ENCODE measurements at places on chromosomes 3 and 15.

DNA sequence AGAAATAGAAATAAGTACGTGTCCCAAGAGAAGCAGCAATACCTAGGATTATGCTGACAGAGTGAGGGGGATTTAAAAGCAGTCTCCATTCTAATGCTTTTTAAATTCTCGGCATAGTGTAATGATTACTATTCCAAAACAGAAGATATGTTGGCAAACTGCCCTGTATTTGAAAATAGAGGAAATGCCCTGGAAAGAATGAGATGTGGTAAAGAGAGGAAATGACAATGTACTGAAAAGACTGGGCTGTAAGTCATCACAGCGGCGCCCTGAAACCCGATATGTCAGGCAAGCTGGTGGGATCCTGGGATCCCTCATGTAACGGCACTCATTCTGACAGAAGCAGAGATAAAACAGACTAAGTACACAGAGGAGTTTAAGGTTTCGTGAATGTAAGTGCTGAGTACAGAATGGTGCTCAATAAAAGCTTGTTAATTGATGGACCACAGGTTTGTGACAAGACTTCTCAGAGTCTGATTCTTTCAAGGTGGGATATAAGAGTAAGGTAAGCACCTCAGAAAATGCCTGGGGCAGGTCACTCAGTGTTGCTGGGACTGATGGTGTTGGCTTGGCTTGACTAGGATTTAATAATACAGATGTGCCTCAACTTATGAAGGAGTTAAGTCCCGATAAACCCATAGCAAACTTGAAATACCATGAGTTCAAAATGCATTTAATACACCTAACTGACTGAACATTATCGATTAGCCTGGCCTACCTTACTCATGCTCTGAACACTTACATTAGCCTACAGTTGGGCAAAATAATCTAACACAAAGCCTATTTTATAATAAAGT is 91.4 kb downstream of the NFKBIZ start:
- no peak for DNase-seq

- DNase-seq, result no peak
Observed at GRCh38 chr3:157123621-157124020, 36.3 kb downstream of the CCNL1 start.

DNA sequence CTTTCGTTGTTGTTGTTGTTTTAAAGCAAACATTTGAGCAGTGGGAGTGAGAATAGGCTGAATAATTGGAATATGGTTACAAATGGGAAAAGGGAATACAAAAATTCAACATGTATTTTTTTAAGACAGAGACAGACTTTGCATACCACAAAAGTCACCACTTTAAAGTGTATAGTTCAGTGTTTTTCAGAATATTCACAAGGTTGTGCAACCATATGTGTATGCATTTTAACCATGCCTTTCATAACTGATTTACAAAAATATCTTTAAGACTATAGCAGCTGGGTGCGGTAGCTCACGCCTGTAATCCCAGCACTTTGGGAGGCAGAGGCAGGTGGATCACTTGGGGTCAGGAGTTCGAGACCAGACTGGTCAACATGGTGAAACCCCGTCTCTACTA is 41.3 kb downstream of the EHHADH start:
- DNase-seq, result no peak

GRCh38 chr15:69561071-69561784 is 108.6 kb downstream of the RPLP1 start:
- no peak for DNase-seq

DNA sequence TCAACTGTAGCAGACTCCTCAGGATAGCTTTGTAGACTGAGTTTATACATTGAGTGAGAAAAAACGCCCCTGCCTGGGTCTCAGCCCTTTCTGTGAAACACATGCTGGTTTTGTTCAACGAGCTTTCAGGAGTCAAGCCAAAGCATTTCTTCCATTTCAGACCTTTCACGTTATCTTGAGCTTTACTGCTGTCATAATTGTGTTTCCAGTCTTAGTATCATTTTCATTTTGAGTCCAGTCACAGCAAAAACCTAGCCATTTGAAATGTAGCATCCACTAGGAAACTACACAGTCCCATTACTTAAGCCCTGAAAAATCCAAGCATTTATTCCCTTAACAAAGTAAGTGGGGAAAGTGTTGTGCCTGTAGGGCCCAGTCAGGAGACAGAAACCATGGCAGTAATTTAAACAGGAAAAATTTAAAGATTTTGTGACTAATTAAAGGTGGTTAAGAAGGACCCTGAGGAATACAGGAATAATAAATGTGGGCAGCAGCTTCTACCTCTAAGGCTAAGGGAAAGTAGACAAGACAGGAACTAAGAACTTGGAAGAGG is 110.1 kb upstream of the ABHD17C start:
- DNase-seq, result no peak

GRCh38 chr3:183884097-183884426 is 618 bp downstream of the PARL start:
- DNase-seq, result no peak

DNA sequence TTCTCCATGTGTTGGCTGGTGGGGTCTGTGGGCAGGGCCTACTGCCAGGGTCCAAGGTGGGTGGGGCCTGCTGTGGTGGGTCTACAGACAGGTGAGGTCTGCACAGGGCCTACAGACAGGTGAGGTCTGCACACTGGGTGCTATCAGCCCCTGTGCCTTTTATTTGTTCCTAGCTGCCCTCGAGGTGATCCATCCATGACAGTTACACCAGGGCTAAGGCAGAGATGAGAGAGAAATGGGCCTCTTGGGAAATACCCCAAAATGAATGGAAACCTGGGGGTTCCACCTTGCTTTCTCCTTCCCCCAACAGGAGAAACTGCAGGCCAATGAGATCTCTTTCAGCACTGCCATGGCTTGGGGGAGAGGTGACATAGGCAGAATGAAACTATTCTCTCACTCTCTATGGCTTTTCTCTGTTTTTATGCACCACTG is 36.4 kb downstream of the CFAP100 start:
- DNase-seq, result no peak

DNA sequence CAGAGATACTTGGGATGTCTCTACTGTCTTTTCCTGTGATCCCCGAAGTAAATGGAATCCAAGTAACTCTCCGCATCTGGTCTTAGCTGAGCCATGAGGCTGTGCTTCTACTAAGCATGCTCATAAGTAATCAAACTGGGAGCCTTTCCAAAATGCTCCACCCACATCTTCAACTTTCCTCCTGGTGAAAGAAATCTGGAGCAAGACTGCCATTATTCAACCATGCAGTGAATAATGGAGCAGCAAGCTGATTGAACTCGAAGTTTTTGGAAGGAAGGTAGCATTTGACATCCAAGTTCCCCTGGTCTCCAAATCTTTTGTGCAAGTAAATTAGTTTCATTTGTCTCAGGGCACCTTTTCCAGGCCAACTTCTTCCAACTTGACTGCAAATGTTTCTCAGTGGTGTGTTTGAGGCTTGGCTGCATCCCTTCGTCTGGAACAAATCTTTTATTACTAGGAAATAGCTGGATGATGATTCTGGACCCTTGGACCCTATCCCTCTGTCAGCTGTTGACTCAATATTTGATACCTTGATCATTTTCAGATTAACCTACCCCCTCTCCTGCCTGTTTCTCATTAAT is 19.4 kb downstream of the GXYLT2 start:
- DNase-seq, result no peak

All from A549 (cell line).